Endothelial cell of umbilical vein (primary cell): ENCODE measurements at places on chromosomes 2 and 18. TPM values are rescaled to one million over a fixed set of nuclear protein-coding genes. Genes with fewer than 3 reads are reported as not detected.

DNA sequence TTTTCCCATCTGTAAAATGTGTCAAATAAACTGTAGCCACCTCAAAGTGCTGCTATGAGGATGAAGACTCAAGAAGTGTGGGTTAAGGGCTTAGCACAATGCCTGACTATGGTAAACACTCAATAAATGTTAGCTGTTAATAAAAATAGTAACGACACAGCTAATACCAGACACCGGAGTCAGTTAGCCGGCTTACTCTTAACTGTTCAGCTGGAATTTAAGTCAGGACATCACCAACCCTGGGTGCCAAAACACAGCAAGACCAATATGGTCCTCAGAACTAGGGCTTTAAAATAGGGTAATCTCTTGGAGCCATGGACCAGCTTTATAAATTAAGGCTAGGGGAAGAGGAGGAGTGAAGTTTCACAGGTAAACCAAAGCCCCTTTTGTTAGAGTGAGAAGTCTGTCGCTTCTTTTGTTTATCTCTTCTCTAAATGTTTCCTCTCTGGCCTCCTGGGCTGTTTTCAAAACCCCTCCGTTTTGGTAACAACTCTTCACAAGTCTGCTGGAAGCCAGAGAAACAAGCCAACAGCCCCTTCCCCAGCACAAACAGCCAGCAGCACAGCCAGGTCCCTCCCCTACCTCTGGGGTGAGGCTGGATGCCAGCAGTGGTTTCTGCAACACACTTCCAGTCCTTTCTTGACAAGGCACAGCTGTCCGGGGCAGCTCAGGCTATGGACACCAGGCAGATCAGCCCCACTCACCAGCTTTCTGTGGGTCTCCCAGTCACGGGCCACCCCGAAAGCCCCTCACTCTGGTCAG is 13.8 kb upstream of the FZD7 start:
- no peak for DNase-seq

- no peak for DNase-seq
These were observed 21.7 kb downstream of the TFPI start for GRCh38 chr2:187532333-187533120.

GRCh38 chr2:57990118-57990725 is 56.4 kb upstream of the VRK2 start:
- DNase-seq = no peak

GRCh38 chr2:106306387-106306786 is 112.3 kb upstream of the UXS1 start:
- DNase-seq = no peak

GRCh38 chr2:54706622-54707021 is 16.8 kb upstream of the EML6 start:
- no peak for DNase-seq

GRCh38 chr2:178485356-178485755 is 5.1 kb downstream of the PLEKHA3 start:
- DNase-seq = no peak

DNA sequence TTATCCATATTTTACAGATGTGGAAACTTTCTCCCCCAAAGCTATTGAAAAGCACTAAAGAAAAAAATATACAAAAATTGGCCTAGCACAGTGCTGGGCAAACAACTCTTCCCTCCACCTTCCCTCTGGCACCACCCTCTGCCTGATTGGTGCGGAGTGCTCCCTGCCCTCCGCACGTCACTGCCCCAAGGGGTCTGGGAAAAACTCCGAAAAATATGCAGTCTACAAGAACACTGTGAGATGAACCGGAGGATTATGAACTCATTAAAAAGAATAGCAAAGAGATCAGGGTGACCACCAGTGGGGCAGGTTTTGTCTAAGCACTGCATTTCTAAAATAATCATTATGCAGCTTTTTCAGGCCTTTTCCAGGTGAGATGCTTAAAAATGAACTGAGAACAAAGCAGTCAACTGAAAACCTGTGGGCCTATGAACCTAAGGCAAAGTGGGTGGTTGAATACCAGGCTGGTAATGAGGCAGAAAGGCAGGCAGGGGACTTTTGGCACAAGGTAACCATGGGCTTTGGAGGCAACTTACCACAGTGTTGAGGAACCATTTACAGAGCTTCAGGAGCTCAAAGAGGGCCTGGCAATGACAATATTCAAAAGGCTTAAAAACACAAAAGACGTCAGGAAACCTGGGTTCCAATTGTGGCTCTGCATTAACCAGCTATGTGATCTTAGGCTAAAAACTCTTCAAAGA is 57.5 kb downstream of the AAK1 start:
- DNase-seq = no peak

FAP gene
- total RNA-seq = 2.0 TPM in 1 of 2 replicates, not detected in the other

DES gene
- total RNA-seq = not detected in 2 replicates
